ENCODE measurements at places on chromosomes 12 and 14.

- DNase-seq = no peak
- no peaks in the 10 kb centered on the region for H3K4me1 ChIP-seq
- H3K4me3 ChIP-seq = no peak overlapping the region
- H3K36me3 ChIP-seq = no peaks in the 10 kb centered on the region
Measured at GRCh38 chr14:41875116-41875515, 268.4 kb downstream of the LRFN5 start.

- peaks cover 14% of the 10 kb centered on the region for H3K4me1 ChIP-seq
- no peaks in the 10 kb centered on the region for H3K36me3 ChIP-seq
- no peak overlapping the region for H3K27ac ChIP-seq
- no peak for DNase-seq
- H3K4me3 ChIP-seq = no peak overlapping the region
Measured at GRCh38 chr12:57012600-57013465, 3.5 kb downstream of the TAC3 start.

DNA sequence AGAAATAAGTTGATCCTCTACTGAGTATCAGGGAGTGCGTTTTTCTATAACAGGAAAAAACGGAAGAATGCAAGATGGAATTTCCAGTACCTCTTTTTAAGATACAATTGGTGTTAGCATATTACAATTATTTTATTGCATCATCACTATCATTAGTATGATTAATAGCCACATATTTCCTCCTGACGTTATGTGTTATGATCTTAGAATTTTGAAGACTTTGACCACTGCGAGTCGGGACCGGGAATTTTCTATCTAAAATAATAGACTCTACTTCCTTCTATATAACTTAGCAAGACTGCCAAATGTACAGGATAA, 679 bp upstream of the SAV1 start:
- H3K4me3 ChIP-seq = no peak overlapping the region
- DNase-seq = no peak
- H3K27ac ChIP-seq = no peak overlapping the region
- H3K27me3 ChIP-seq = no peaks in the 10 kb centered on the region

- H3K27ac ChIP-seq = no peak overlapping the region
- DNase-seq = no peak
- no peaks in the 10 kb centered on the region for H3K36me3 ChIP-seq
- H3K4me1 ChIP-seq = no peaks in the 10 kb centered on the region
Measured at GRCh38 chr14:83129496-83129895, 1595.8 kb upstream of the SEL1L start.

DNA sequence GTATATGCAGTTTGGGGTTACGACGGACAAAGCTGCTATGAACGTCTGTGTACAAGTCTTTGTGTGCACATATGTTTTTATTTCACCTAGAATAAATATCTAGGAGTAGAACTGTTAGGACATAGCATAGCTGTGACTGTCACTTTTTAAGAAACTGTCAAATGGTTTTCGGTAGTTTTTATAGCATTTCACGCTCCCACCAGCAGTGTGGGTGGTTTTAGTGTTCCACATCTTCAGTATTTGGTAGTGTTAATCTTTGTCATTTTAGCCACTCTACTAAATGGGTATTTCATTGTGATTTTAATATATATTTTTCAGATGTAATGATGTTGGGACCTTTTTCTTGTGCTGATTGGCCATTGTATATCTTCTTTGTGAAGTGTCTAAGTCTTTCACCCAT, 109.1 kb upstream of the BCAT1 start:
- no peak overlapping the region for H3K4me3 ChIP-seq
- H3K4me1 ChIP-seq = peaks cover 42% of the 10 kb centered on the region
- no peak for DNase-seq
- no peaks in the 10 kb centered on the region for H3K27me3 ChIP-seq

- no peaks in the 10 kb centered on the region for H3K27me3 ChIP-seq
- no peaks in the 10 kb centered on the region for H3K4me1 ChIP-seq
- H3K36me3 ChIP-seq = no peaks in the 10 kb centered on the region
- DNase-seq = no peak
- no peak overlapping the region for H3K4me3 ChIP-seq
Measured at GRCh38 chr14:29016050-29016900, 249.7 kb downstream of the FOXG1 start.

Measured in activated CD4-positive, alpha-beta memory T cell treated with anti-CD3 and anti-CD28 coated beads, Interleukin-2, amount 10 ng/mL, durations not matched to agents 7 days and 5 days (primary cell).